Thymus (tissue), 14 donors: ENCODE measurements at places on chromosomes 5 and 9. TPM values are rescaled to one million over a fixed set of nuclear protein-coding genes. Genes with fewer than 3 reads are reported as not detected.

DNA sequence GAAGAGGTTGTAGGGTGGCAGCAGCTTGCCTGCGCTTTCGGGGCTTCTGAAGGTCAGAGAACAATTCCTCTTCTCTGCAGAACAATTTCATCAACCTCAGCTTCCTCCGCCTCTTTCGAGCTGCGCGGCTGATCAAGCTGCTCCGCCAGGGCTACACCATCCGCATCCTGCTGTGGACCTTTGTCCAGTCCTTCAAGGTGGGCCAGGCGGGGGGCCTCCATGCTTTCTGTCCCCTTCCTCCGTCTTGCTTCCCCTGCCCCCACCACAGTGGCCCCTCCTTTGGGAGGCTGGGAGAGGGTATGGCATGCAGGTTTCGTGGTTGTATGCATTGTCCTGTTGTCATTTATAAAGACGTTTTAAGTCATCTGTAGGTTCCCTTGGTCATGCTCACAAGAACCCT lies 195.8 kb downstream of the CACNA1B start:
- no peak for DNase-seq

DNA sequence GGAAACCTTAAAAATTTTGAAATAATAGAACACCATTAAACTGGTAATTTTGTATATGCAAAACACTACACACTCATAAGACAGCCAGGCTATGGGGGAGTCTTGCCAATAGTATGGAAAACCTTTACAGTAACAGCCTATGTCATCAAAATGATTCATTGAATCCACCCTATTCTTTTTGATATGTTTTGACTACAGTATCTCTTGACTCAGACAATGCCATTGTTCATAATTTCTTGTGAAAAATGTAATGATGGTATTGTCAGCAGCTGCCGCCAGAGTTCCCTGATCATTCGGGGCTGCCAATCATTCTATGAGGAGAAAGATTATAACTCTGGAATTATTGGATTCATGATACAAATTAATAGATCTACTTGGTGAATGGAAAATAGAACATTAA lies 101.4 kb upstream of the POC5 start:
- no peak for DNase-seq

The ST8SIA4 gene
- total RNA-seq = 22.5 TPM

DNA sequence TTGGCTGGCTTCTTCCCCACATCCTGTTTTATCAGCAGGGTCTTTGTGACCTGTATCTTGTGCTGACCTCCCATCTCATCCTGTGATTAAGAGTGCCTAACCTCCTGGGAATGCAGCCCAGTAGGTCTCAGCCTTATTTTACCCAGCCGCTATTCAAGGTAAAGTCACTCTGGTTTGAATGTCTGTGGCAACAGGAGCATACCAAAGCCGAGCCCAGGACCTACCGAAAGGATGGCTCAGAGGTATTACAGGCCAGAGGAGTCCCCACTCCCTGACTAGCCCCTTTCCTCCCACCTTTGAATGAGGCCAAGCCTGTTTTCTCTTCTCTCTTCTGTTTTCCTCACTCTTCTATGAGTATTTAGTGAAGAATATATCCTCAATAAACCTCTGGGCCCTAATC lies 271.3 kb downstream of the OSTF1 start:
- no peak for DNase-seq

DNA sequence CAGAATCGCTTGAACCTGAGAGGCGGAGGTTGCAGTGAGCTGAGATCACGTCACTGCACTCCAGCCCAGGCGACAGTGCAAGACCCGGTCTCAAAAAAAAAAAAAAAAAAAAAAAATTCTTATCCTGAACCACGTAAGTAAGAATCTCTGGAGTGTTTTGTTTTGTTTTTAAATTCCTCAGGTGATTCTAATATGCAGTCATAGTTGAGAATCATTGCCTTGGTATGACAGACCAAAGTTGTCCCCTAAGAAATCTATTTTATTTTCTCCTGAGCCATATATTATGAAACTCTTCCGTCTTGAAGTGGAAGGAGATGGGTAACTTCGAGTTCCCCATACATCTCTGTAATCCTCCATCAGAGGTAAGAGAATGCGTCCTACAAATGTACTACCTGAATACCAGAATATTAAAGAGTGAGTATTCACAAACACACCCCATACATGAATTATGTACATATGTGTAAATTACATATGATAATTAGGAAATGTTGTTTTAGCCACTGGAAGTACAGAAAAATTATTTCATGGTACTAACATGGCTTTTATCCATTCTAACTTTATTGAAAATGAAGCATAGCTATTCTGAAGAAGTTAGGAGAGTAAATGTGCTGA lies 26.7 kb upstream of the SVEP1 start:
- no peak for DNase-seq

- no peak for DNase-seq
Measured at GRCh38 chr9:136255896-136256890, 10.6 kb upstream of the QSOX2 start.

DNA sequence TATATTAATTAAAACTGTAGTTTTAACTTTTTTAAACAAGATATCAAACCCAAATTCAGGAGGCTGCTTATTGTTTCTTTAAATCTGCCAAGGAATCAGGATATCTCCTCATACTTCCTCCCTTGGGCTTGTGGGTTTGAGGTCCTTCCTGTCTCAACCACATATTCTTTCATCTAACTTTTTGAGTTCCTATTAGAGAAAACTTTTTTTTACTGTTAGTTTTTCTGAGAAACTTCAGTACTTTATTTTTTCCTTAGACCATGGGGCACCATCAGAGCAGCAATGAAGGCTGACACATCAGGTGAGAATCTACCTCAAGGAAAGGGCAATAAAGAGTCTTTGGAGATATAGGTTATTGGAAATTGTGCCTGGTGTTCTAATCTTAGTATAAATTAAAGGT lies 56.7 kb downstream of the TSSK1B start:
- no peak for DNase-seq

DNA sequence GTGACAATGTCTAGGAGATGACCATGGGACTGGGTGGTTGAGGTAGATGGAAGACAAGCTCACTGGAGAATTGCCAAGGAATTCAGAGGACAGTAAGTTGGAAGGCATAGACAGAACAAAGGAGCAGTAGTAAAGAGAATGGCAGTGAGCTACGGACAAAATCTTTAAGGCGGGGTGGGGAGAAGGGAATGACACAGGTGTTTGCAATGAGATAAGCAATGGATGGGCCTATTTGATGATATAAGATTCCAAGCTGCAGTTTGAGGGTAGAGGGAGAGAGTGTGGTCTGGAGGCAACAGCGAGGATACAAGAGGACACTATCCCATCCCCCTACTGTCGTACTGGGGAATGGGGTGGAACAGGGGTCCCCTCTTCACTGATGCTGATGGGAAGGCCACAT lies 14.4 kb downstream of the PTTG1 start:
- DNase-seq = no peak

GRCh38 chr9:137049544-137050449 lies 3.8 kb upstream of the NPDC1 start:
- DNase-seq = no peak
